ENCODE measurements at places on chromosomes 2 and 18.

- no peak for DNase-seq
These were observed 81.5 kb downstream of the EFEMP1 start for GRCh38 chr2:55842046-55842445.

DNA sequence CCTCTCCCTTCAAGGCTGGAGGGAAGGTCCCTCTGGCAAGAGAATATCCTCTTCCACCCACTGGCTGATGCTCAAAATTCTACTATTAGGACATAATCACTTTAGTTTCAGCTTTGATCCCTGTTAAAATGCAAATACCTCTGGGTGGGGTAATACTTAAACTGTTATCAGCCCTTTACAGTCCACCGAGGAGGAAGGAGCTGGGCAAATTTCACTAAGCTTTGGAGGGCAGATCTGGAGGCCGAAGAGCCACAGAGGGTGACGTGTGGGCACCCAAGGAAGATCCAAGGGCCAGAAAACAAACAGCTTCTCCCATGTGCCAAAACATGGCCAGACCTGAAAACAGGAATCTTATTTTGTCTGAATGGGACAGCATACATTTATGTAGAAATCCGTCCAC is 74.6 kb upstream of the BCL11A start:
- no peak for DNase-seq

- DNase-seq, result no peak
These were observed 693.4 kb downstream of the SOCS6 start for GRCh38 chr18:70982292-70982691.

DNA sequence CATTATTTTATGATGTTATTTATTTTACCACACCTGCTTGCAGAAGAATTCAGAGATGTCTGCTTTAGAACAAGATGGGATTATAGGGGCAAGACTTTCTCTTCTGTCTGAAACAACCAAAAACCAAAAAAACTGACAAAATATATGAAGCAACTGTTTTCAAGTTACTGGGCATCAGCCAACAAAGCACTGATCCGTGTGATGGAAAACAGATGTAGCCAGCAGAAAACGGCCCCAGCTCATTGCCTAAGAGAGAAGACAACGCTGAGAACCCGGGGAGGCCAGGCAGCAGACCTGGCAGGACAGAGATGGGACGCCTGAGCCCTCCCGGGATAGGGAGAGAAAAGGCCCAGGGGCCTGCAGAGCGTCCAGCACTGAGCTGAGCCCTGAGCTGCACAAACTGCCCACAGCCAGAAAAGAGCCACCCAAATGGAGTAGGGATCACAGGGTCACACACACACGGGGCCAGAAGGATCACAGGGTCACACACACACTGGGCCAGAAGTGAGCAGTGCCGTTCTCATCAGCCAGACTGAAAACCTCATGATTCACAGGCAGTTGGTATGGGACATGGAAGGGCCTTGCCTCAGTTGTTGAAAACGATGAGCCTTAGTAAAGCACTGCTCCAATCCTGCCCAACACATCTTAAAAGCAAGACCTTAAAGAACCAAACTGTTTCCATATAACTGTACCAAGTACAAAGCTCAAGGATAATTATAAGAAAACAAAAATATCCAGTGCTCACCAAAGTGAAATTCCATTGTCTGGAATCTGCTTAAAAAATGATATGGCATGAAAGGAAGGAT is 12.1 kb downstream of the PXDN start:
- no peak for DNase-seq

DNA sequence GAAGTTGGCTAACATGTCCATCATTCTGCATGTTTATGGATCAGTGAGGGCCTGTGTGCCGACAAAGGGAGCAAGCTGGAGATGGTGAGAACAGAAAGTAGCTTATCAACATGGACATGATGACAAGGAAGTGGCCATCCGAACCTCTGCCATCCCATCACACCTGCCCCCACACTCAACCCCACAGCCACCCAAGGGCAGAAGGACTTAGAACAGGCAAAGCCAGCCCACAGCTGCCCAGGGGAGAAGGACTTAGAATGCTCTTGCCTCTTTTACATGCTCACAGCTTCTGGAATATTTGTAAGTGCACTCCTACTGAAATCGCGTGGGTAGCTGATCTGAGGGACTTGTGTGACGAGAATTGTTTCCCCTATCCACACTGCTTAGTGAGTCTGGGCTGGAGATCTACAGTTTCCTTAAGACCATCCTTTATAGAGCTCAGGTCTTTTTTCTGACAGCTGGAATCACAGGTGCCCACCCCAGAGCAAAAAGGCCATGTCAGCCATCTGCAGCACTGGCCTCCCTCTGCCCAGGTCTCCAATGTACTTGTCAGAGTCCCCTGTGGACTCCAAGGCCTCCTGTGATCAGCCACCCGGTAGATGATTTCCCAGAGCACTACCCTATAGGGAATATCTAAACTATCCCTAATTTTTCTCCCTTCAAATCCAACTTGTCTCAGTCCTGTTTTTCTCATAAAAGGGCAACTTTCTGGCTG is 154.1 kb downstream of the SMAD7 start:
- no peak for DNase-seq

DNA sequence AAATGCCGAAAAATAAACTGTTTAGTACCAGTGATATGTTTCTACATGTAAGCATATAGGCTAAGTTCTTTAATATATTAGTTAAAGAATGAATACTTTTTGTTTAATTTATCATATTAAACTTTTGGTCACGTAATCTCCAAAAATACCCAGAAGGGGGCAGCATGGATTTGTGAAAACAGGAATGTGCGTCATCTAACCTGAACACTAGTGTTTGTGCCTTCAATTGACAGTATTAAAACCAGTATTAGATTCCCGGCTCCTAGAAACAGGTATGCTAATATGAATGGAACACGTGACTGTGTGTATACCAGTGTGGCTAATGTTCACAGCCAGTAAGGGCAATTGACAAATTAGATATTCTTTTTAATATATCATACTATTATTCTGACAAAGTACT is 51.8 kb downstream of the WDR7 start:
- peak; percentile 13 for DNase-seq

DNA sequence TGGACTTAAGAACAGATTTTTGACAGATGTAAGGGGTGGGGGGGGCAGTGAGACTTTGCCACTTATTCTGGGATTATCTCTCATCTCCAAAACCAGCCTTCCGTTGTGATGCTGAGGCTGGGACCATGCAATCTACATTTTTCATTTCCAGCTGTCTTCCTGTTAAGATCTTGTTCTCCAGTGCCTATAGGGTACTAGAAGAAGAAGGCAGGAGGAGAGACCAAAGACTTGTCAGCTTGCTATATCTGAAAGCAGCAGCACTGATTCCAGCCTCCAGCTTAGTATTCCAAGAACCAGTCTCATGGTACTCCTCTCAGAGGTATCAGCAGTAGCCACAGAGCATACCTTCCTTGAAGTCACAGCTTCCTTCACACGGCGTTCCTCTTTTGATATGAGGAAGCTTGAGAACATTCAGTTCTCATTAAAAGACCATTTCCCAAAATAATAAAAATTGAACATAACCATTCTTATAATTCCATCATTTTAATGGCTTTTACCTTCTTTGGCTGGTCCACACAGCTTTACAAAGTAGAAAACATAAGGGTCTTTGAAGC is 49.8 kb downstream of the USP34 start:
- DNase-seq, result no peak

- no peak for DNase-seq
These were observed 48.8 kb downstream of the RAB27B start for GRCh38 chr18:54877076-54877475.

DNA sequence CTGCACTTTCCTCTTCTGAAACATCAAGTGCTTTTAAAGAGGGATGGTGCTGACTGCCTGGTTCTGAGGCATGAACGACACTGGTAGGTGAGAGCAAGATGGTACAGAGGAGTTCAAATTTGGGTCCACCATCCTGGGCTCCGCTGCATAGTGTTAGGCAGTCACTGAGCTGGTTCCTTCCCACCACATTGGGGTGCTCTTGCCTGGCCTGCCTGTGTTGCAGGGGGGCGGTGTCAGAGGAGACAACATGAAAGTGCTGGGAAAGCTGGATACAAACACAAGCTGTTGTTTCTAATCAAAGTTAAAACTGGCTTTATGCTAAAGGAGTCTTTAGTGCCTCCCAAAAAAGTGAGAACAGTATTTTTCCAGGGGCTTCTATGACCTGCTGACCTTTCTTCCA is 258.1 kb downstream of the GBX2 start:
- no peak for DNase-seq

GRCh38 chr2:107634172-107634571 is 192.5 kb upstream of the RGPD4 start:
- DNase-seq, result no peak

DNA sequence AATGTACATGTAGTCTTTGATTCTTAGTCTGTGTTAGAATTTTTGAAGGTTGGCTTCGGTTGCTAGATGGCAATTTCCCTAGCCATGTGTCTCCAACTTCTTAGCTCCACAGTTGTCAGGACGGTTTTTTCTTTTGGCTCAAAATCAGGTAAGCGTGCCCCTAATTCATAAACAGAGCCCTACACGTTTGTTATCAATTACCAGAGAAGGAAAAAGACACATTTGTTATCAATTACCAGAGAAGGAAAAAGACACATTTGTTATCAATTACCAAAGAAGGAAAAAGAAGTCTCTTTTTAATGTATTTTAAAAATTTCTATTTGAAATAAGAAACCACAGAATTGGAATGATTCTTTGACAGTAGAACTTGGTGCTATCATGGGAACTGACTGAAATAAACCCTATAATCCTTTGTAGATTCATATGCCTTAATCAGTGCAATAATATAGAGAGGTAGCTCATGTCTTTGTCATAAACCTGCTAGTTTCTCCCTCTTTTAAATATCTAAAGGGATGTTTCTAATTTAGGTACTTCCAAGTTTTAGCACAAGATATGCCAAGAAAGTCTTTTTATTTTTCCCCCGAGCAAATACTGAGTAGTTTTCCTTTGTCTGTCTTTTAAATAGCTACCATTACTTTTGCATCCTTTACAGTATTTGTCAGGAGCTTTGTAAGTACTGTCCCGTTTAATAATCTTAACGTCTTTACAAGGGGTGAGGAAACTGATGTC is 35.9 kb downstream of the CAMKMT start:
- no peak for DNase-seq

DNA sequence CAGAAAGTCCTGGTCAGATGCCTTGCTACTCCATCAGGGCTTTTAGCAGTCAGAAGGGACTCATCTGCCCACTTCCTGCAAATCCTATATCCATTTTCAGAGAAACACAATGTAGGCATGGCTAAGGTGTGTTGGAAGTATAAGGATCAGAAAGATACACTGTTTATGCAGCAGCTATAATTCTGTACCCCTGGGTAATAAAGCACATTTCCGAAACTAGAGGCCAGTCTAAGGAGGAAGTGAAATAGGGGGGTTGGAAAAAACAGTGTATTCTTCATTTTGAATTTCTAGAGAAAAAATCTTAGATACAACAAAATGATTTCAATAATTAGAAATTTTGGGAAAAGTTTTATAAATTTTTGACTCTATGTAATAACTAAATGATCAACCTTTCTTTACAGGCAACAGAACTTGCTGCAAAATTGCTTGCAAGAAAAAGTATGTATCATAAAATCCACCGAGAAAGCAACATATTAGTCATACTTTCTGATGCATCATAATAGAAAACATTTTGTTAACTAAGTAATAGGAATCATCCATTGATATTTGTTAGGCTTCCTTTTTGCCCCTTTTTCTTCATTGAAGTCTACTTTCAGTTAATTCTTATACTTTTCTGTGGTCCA is 47.4 kb downstream of the FSIP2 start:
- no peak for DNase-seq

DNA sequence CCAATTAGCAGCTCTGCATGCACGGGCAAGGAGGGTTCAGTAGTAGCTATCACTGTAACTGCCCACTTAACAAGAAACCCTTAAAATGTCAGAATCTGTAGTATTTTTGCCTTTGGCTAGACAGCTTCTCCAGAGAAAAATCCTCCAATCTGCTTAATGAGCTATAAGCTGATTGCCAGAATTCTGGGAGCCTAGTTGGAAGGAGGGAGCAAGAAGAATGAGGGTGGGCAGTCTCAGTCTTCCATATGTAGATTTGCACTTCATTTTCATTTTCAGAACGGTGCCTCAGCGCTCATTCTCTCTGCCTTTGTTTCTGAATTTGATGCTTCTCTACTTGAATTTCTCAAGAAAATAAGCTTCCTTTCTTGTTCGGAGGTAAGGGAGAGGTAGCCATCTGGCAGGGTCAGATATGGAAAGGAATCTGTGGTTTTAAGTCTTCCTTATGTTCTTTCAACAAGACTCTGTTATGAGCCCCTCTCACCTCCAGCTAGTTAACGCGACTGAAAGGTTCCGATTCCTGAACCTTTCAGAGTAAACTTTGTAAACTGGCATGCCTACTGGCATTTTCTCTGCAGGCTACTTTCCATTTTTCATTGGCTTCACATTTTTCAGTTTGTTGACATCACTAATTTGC is 53.5 kb downstream of the HNRNPLL start:
- DNase-seq, result no peak

DNA sequence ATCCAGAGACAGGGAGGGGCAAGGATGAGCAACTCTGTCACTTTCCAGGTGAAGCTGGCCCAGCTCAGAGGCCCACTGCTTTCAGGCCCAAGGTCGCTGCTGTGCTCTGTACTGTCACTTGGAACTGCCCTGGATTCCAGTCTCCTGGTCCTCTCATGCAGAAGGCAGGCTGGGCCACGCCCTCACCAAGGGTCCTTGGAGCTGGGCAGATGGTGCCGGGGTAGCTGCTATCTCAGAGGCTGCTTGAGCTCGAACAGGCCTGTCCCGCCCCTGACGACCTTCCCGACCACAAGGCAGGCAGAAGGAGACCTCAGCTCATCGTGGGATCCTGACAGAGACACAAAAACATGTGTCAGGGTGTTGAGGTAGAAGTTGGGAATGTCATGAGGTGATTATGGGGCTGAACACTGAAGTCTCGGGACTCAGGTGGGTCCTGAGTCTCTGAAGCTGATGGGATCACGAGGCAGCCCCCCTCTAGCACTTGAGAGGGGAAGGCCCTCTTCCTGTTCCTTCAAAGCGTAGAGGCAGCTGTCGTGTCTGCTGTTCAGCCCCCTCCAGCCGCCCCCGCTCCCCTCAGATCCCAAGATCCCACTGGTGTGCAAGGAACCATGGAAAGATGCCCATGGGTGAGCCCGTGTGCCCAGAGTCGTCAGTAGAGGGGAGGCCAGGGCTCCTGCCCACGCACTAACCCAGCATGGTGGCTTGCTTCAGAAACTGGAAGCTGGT is 78.3 kb downstream of the POLR1A start:
- DNase-seq, result no peak

GRCh38 chr2:67616749-67617148 is 219.6 kb downstream of the ETAA1 start:
- DNase-seq, result peak; percentile 30

DNA sequence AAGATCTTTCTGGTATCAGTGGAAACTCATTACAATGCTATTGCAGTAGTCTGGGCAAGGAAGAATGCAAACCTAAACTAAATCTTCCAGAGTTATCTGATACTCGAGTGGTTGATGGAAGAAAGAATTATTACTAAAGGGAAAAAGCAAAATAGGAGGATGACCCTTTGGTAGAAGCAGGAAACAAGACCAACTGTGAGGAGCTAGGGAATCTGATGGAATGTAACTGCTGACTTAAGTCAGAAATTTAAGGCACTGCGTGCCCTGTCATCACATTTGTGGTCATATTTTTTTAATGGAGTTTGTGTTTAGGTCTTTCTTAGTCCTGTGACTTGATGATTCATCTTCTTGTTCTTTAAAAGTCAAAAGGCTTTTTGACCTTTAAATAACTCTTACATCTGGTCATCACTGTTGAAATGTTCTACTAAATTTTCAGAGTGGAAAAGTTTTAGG is 36.5 kb upstream of the ARMC9 start:
- no peak for DNase-seq
